ENCODE measurements at places on chromosomes 7 and 10.

- no peak for DNase-seq
Observed at GRCh38 chr7:91137153-91137787, 127.0 kb upstream of the FZD1 start.

DNA sequence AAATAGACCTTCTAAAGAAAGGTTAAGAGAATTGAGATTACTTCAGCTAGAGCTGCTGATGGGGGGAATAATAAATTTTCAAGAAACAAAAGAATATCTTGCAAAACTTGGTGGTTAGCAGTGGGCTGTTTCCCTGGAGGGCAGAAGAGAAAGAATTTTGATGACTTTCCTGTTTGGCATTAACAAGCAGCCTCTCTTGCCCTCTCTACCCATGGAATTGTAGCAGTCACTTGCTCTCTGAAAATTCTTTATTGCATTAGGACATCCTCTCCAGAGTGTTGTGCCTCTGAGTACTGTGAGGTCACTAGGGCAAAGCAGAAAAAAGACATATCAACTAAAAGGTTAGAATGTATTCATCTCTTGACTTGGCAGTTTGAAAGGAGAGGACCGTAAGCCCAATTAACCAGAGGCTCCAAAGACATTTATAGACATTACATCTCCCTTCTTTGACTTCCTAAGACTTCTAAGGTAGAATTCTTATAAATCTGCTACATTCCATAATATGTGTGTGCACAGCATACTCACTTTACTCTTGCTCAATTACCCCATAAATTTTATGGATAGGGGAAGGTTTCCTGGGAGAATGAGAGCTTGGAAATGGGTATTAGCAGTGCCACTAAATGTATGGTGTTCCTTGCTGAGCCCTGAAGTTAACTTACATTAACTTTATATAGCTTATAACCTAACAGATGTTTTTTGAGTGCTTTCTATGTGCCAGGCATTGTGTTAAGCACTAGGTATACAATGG lies 215.3 kb downstream of the KIF20B start:
- no peak for DNase-seq

- DNase-seq = no peak
Observed at GRCh38 chr10:122656308-122656705, 43.3 kb downstream of the C10orf120 start.

GRCh38 chr10:58781873-58782488 lies 269.3 kb downstream of the BICC1 start:
- DNase-seq = peak; percentile 13

DNA sequence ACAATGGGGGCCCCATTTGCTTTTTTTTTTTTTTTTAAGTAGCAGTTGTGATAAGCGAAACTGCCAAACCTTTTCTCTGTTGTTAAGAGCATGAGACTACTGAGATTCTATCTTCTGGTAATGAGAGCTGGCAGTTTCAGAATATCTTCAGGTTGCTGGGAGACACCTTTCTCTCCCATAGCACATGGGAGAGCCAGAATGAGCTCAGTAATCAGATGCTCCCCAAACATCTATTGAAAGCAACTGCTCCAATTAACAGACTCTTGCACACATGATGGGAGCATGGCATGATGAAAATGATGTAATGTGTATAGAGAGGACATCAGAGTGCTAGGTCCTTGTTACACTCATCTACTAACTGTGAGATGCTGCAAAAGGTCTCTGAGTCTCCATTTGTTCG lies 18.8 kb downstream of the MYO3A start:
- DNase-seq = no peak

DNA sequence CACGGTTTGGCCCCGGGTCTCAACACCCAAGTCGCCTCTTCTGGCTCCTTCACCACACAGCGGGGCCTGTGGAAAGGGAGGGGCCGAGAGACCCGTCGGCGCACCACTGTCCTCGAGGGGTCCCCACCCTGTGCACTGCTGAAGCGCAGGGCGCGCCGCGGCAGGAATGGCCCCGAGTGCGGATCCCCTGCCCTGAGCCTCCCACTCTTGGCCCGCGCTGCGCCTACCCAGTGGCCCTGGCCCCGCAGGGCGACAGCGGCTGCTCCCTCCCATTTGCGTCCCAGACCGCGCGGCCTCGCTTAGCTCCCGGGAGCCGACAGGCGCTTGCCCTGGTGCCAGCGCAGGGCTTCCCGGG lies 2.1 kb upstream of the SFMBT2 start:
- no peak for DNase-seq

DNA sequence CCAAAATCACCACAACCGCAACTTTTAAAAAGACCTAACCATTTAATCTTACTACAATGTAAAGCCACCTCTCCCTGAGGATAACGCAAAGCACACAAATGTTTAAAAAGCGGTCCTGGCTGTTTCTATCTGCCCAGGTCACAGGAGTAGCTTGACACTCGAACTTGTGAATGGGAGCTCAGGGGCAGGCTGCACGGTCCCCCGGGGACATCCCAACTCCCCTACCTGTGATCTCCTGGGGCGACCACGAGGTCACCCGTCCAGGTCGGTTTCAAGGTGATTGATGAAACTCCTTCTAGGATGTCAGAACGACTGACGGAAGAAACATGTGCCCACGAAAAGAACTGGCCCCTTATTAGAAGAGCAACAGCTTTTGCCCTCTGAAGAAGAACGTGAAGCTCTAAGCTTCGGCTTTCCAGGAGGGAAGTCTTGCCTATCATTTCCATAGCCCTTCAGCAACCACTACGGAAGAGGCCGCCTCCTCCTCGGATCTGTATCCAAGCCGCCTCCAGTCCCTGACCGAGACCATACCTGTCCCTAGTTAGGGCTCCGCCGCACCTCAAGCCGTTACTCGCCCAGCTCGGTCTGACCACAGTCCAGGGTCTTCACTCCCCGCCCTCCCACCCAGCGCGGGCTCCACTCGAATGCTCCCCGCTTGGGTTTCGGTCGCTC lies 459 bp downstream of the CYCS start:
- no peak for DNase-seq

- DNase-seq = no peak
Observed at GRCh38 chr7:1087952-1088920, at the start of gene GPER1. TSS of gene GPER1 (plus strand) at chr7:1088113. CDS start at chr7:1091729, 3,616 bp downstream.

DNA sequence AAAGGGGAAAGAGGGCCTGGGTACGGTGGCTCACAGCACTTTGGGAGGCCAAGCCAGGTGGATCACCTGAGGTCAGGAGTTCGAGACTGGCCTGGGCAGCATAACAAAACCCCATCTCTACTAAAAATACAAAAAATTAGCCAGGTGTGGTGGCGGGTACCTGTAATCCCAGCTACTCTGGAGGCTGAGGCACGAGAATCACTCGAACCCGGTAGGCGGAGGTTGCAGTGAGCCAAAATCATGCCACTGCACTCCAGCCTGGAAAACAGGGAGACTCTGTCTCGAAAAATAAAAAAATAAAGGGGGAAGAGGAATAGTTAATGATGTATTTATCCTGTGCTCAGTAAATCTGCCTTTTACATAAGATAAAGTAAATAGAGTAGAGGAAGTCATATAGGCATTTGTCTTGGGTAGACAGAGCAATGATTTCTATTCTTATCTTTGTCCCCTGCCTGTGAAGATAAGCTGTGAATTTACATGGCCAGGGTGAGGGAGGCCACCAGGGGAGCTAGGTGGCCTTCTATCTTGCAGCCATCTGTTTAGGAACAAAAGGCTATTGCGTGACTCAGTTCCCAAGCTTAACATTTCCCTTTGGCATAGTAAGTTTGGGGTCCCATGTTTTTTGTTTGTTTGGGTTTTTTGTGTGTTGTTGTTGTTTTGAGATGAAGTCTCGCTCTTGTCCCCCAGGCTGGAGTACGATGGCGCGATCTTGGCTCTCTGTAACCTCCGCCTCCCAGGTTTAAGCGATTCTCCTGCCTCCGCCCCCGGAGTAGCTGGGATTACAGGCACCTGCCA lies 73.2 kb upstream of the GTF2I start:
- no peak for DNase-seq

DNA sequence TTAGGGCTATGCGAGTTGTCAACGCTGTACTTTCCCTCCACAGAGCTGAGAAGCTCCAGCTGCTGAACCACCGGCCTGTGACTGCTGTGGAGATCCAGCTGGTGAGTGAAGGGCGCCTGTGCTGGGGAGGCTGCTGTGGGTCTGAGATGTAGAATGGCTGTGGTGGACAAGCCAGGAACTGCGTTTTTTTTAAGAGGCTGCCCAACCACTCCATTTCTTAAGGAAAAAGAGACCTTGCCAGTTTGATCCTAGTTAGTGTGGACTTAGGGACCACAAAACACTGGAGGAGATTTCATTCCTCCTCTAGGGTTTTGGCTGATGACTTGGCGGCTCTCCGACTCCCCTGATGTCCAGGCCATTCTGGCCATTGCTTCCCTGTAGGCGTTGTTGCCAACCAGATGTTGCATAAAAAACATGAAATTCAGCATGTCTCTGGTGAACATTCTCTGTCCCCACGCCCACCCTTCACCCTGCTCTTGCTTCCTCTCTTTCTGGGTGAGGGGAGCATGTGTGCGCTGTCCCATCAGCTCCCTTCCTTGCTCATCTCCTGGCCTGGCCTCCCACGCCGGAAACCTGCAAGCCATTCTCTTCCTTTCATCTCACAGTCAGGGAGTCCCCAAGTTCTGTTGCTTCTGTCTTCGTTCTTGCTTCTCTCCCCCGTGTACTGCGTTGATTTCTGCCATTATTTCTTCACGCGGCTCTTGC lies 30.9 kb downstream of the CRCP start:
- DNase-seq = no peak

DNA sequence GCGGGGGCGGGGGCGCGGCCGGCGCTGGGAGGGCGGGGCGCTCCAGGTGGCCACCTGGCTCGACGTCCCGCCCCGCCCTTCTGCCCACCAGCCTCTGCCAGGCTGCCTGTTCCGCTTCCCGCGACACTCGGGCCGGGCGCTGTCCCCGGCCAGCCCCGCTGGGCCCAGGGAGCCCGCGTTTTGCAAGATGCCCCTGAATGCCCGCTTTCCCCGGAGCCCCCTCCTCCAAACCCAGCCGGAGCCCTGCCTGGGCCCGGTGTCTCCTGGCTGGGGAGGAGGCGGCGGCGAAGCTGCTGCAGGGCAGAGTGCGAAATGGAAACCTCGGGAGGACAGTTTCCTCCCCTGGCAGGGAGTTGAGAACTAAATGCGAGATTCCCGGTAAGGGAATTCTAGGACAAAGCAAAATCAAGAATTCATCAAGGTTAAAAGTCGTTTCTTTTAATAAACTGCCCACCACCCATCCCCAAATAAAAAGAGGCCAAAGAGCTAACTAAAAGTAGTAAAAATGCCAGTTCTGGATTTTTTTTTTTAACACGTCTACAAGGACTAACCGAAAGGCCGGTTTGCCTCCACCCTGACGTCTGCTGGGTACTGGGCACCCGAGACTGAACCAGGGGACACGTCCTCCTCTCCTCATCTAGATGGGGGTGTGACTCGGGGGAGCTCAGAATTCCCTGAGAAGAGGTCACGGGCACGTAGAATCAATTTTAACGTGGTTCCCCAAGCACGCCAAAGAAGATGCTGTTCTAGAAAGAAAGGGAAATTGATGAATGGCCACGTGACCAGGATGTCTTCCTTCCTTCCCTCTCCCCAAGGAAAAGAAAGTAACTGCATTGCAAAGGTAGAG lies 200.4 kb upstream of the NFE2L3 start:
- no peak for DNase-seq

DNA sequence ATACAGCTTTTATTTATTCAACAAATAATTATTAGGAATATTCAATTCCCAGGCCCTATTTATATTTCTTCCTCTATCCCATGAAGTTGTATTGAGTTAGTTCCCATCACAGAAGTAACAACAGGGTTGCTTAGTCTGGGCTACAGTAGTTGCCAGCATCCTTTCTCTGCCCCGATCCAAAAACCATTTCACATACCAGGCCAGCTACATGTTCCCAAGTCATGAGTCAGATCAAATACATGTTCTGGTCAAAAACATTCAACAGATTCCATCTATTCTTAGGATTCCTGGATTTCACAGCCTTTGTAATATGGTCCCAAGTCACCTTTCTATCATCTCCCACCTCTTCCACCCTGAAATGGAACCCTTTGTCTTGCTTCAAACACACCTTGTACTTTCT lies 91.6 kb downstream of the RAB11FIP2 start:
- DNase-seq = no peak

- no peak for DNase-seq
Observed at GRCh38 chr10:22334414-22335172, 10.7 kb upstream of the SPAG6 start.

- no peak for DNase-seq
Observed at GRCh38 chr7:113722006-113722405, 196.8 kb downstream of the PPP1R3A start.

DNA sequence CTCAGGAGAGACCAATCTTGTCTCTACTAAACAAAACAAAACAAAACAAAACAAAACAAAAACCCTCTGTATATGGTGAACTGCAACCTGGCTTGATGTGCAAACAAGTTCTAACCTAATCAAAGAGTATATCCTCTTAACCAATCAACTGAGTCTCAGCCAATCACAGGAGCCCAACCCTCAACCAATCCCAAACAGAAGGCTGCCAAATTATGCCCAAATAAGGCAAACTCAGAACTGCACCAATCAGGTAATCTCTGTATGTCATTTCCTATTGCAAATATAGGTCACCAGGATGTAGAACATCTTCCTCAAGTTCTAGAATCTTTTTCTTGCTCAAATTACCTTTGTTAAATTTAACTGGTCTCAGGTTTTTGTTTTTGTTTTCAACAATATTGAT lies 5.2 kb downstream of the FAM133B start:
- DNase-seq = no peak

- no peak for DNase-seq
Observed at GRCh38 chr7:44193011-44193802, 4.0 kb upstream of the GCK start.

Data from iPS DF 6.9 (cell line).